ENCODE measurements at places on chromosomes 12 and 14.

- DNase-seq = no peak
These were observed 174.3 kb downstream of the MGAT4C start for GRCh38 chr12:86081843-86082242.

GRCh38 chr12:62763861-62764645 lies 170.9 kb downstream of the PPM1H start:
- no peak for DNase-seq

DNA sequence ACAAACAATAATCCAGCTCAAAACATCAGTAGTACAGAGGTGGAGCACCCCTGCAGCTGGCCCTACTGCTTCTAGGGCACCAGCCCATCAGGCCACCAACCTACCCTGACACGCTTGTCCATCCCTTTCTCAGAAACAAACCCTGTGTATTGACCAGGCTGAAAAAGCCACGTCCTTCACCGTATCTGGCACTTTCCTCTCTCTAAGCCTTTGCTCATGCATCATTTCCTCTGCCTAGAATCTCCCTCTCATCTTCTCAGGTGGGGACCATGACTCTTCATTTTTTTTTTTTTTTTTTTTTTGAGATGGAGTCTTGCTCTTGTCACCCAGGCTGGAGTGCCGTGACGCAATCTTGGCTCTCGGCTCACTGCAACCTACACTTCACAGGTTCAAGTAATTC lies 25.3 kb upstream of the FLVCR2 start:
- DNase-seq = no peak

- DNase-seq = no peak
These were observed 150.2 kb upstream of the C14orf180 start for GRCh38 chr14:104429291-104429861.

- DNase-seq = no peak
These were observed 14.2 kb downstream of the PTGER2 start for GRCh38 chr14:52328276-52328675.
